ENCODE measurements at places on chromosomes 1 and 21.

DNA sequence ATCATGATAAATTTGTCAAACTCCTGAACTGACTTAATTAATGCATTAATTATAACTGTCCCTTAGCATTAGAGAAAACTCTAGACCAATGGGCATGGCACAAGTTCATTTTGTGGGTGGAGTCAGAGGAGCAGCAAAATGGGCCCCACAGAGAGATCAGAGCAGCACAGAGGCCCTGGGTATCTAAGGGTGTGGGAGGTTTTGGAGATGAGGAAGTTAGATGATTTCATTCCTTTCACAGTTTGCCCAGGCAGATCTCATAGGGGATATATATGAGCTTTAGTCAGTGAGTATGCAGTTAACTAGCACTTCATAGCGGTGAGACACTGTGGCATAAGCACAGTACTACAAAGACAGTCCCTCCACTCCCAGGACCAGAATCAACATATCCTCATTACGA is 117.3 kb downstream of the MAB21L3 start:
- DNase-seq, result peak; percentile 26

- no peak for DNase-seq
These were observed 456.2 kb downstream of the KCNT2 start for GRCh38 chr1:196152086-196152485.

GRCh38 chr1:233060461-233060994 is 110.1 kb downstream of the NTPCR start:
- no peak for DNase-seq

DNA sequence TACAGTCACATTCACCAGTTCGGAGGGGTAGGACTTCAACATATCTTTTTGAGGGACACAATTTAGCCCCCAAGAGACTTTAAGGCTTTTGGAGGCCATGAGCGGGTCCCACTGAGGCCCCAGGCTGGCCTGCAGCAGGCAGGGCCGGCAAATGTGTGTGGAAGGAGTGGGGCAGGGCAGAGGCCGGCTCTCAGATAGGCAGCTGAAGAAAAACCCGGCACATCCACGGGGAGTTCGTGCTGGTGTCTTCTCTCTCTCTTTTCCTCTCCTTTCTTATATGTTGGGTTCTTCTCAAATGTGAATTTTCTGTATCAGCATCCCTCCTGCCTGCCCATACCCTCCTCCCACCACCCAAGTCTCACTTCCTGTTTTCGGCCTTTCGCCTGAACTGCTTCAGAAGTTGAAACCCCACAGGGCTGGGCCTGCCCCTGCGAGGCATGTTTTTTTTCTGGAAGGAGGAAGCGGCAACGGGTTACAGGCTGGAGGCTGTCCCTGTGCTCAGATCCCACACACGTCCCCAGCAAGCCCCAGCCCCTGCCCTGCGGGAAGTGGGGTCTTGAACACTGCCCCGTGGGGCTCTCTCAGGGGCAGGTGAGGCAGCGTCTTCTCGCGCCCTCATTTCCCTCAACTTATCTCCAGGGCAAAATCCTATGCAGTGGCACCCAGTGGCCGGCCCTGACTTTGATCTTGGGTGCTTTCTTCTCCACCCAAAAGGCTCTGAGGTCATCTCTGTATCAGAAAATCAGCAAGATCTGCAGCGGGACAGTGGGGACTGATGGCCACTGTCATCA is 9.7 kb upstream of the UMODL1 start:
- DNase-seq, result peak; percentile 87

DNA sequence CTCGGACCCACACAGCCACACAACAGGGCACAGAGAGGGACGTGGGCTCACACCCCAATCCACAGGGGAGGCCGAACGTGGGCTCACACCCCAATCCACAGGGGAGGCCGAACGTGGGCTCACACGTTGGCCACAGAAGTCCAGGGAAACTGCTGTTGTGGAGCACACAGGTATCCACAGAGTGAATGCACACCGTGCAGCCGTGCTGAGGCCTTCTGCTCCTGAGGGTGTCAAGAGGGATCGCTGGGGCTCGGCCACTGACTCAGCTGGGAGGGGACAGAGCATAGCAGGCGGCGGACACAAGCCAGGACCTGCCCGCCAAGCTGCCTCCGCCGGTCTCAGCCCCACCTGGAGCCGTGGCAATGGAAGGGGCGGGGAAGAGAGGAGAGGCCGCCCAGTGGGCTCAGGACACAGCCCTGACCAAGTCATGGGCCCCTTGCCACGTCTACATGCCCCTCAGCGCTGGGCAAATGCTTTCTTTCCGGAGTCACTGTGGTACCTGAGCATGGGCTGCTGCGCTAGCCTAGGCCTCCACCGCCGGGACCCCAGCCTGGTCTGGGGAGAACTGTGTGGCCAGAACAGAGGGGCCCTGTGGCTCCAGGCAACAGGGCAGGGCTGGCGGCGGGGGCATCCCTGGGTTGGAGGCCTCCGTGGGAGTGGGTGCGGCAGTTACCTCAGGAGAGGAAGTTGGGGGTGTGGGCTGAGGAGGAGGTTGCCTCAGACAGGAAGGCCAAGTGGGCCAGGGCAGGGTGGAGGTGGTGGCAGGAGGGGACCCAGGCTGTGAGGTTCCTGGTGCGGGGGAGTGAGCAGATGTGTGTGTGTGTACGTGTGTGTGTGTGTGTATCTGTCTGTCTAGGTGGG is 1.2 kb downstream of the SYTL1 start:
- peak; percentile 66 for DNase-seq

DNA sequence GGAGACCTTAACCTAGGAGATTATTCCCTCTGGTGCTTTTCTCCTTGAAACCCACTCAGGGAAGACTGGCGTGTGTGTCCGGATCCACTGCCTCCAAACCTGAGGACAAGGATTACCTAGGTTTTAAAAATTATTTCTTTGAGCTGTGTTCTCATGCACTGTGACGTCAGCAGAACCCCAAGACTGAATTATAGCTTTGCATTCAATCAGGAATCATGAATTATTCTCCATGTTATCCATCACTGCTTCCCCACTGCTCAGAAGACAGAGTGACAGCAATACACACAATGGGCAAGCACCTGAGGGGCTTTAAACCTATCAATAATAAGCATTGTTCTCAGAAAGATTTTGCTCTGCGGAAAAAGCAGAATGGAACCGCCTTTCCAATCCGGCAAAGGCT is 253.2 kb upstream of the FOXD3 start:
- DNase-seq, result no peak

DNA sequence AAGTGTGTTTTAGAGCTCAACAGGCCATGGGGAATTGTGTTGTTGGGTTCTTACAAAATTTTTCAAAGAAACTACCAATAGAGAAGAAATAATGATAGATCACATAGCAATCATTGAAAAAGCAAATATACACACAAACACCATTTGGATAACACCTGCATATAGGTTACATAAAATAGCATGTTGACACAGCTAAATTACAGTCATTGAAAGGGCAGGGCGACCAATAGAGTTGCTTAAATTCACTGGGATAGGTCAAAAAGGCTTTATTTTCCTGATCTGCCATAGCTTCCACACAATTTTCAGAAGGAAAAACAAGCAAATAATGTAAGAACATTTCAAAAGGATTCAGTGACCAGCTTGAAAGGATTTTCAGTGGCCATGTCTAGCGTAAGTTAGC is 57.9 kb upstream of the FGGY start:
- no peak for DNase-seq

DNA sequence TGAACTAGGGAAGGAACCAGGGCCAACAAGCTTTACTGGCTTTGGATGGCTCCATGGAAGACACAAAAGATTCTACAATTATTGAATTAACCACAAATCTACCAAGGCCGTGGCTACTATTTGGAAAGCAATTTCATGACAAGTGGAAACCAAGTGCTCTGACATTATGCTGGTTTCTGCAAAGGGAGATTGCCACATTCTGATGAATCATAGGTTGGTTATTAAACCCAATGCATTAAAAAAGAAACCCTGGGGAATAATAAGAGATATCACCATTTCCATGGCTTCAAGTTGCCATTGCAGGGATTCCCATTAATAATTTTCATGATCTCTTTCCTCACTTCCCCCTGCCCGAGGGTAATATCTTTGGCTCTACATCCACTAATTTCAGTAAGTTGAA is 359.2 kb upstream of the NCAM2 start:
- no peak for DNase-seq

GRCh38 chr1:958823-959730 is at the start of gene NOC2L:
Gene NOC2L, minus strand, starts transcription at chr1:959256. Its CDS starts 16 bp downstream, at chr1:959240.
- DNase-seq, result peak; percentile 95

- DNase-seq, result no peak
These were observed 70.6 kb upstream of the NFIA start for GRCh38 chr1:61011561-61012263.

GRCh38 chr1:203001986-203002385 is 5.2 kb upstream of the TMEM183A start:
- DNase-seq, result no peak

DNA sequence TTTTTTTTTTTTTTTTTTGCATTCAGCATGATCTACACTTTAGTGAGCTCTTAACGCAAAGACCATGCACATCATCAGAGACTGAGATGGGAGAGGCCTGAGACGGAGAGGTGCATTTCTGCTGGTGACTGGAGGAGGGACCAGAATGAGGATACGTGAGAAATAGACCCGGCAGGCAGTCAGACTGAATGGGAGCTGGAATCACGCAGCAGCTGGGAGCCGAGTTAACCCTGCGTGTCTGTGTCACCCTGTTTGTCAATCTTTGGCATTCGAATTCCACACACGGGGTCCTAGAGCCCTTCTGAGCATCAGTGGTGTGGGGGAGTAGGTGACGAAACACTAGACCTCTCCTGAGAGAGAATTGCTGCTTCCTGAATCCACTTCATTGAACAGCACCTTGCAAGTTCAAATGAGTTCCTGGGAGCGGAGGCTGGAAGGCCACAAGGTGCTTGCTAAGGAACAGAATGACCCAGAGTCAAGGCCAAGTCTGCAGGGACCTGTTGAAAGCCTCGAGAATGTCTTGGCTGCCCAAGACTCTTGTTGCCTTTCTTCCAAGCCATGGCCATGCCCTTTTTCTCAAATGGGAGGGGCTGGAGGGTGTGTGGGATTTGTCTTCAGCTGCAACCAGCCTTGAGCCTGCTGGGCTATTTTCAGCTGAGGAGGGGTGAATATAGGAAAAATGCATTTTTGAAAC is 123.3 kb downstream of the CNIH3 start:
- no peak for DNase-seq

DNA sequence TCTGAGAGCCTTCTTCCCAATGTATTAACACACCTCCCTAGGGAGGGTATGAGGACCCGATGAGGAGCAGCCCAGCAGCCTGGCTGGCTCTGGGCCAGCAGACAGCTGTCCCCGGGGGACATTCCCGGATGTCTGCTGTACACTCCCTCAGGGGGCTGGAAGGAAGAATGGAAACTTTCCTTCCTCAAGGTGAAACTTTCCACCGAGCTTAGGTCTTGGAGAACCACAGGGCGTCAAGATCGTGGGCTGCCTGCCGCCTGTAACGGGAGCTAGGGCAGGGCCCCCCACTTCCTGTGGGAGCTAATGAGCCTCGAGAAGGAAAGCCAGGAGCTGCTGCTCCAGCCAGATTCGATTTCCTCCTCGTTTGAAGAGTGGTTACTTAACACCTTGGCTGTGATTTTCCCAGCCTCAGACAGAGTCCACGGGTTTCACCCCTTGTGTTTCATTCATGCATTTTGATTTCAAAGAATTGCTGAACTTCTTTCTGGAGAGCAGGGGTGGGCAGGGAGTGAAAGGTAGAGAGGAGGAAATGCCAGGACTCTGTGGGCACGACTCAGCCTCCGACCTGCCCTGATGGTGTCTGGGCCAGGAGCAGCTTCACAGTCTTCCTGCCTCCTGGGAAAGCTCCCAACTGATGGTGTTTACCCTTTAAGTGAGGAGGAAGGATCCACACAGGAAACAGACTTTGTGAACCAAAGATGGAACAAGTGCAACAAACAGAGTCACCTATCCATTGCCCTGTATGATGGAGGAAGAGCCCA is 29.7 kb downstream of the UBE2T start:
- DNase-seq, result no peak

DNA sequence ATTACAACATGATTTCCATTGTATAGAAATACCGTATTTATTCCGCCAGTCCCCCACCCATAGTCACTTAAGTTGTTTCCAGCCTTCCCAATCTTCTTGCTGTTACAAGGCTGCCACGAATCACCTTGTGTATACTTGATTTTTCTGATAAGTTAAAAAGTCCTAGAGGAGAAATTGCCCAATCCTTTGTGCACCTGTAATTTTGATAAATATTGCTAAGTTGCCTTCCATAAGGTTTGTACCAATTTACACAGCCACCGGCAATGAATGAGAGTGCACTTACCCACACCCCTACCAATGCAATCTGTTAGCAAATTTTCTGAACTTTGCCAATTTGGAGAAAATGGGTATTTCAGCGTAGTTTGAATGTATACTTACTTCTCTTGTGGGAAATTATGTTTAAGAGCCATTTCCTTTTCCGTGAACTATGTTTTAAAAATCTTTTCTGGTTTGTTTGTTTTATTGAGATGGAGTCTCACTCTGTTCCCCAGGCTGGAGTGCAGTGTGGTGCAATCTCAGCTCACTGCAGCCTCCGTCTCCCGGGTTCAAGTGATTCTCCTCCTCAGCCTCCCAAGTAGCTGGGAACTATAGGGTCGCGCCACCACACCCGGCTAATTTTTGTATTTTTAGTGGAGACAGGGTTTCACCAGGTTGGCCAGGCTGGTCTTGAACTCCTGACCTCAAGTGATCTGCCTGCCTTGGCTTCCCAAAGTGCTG is 87.4 kb downstream of the DHRS3 start:
- no peak for DNase-seq

DNA sequence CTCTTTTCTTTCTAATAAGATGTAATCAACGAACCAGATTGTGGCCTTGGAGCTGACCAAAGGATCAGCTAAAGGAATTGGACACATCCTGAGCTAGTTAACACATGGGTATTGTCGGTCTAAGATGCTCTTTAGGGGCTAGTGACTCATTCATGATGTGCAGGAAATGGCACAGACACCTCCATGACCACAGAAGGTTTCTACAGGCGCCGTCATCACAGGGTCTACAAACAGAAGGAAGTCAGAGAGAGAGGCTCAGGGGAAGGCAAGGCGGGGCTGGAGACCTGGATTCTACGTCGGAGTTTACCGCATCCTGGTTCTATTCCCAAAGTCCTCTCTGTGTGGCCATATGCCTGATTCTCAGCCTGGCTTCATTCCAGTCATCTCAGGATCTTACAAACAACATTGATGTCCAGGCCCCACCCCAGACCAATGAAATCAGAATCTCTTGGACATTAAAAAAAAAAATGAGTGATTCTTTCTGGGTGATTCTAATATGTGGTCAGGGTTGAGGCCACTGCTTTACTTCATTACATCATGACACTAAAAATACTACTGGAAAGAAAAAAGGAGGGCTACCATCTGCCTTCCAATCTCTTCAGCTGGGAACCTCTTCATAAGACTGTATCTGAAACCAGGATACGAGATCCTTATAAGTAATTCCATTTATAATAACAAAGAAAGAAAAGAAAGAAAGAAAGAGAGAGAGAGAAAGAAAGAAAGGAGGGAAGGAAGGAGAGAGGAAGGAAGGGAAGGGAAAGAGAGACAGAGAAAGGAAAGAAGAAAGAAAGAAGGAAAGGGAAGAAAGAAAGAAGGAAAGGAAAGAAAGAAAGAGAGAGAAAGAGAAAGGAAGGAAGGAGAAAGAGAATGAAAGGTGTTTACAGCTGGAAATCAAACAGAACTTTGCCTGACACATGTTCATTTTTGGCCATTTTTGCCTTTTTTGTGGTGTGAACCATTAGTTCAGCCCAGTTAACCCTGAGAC is 11.6 kb upstream of the KCNJ15 start:
- DNase-seq, result peak; percentile 47
